ENCODE measurements at places on chromosomes 7 and 10. TPM values are rescaled to one million over a fixed set of nuclear protein-coding genes. Genes with fewer than 3 reads are reported as not detected.

Gene TDRD1
- total RNA-seq: 0.52 TPM

Gene HMX2
- total RNA-seq: 0.05 TPM

DNA sequence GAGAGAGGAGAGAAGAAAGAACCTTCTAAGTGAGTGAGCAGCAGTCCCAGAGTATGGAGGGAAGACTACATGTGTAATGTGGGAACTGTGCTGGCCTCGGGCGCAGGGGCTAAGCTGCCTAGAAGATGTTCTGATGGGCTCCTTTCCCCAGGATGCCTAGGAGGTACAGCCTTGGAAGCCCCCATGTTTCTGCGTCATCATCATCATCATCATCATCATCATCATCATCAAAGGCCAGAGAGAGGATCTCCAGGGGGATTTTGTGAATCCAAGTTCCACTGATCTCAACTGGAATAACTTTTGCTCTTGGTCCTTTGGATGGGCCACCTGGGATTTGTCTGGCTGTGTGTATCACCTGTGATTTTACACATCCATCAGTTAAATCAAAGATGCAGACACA lies 86.0 kb downstream of the BUB3 start:
- no peak overlapping the region for H3K4me3 ChIP-seq
- no peak overlapping the region for H3K27ac ChIP-seq
- peaks cover 8% of the 10 kb centered on the region for H3K4me1 ChIP-seq
- no peak for DNase-seq
- H3K27me3 ChIP-seq: no peaks in the 10 kb centered on the region
- no peaks in the 10 kb centered on the region for H3K36me3 ChIP-seq

- no peak overlapping the region for H3K4me3 ChIP-seq
- no peaks in the 10 kb centered on the region for H3K27me3 ChIP-seq
- no peak for DNase-seq
- H3K36me3 ChIP-seq: peaks cover 13% of the 10 kb centered on the region
- H3K4me1 ChIP-seq: no peaks in the 10 kb centered on the region
Measured at GRCh38 chr7:27774717-27775328, 34.9 kb downstream of the TAX1BP1 start.

Gene FGL2
- total RNA-seq: 46.0 TPM

GRCh38 chr7:39741942-39742623 lies 118.7 kb downstream of the RALA start:
- no peak overlapping the region for H3K4me3 ChIP-seq
- H3K4me1 ChIP-seq: peaks cover under 1% of the 10 kb centered on the region
- peaks cover 2% of the 10 kb centered on the region for H3K36me3 ChIP-seq
- no peaks in the 10 kb centered on the region for H3K27me3 ChIP-seq
- DNase-seq: peak; percentile 38
- H3K27ac ChIP-seq: no peak overlapping the region

DNA sequence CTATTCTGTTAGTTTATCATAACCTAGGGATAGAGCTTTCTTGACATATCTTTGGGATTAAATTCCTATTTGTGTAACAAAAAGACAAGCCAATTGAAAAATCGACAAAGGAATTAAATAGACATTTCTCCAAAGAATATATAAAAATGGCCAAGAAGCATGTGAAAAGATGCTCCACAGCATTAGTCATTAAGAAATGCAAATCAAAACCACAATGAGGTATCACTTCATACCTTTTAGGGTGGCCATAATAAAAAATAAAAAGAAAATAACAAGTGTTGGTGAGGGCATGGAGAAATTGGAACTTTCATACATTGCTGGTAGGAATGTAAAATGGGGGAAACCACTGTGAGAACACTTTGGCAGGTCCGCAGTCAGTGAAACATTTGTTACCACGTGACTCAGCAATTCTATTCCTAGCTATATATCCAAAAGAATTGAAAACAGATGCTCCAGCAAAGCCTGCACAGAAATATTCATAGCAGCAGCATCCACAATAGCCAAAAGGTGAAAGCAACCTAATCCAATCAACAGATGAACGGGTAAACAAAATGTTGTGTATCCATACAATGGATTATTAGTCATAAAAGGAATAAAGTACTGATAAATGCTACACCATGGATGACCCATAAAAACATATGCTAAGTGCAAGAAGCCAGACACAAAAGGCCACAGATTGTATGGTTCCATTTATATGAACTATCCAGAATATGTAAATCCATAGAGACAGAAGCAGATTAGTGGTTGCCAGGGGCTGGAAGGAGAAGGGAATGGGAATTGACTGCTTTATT lies 20.5 kb downstream of the SPAG6 start:
- DNase-seq: no peak
- H3K27me3 ChIP-seq: no peaks in the 10 kb centered on the region
- H3K27ac ChIP-seq: no peak overlapping the region

DNA sequence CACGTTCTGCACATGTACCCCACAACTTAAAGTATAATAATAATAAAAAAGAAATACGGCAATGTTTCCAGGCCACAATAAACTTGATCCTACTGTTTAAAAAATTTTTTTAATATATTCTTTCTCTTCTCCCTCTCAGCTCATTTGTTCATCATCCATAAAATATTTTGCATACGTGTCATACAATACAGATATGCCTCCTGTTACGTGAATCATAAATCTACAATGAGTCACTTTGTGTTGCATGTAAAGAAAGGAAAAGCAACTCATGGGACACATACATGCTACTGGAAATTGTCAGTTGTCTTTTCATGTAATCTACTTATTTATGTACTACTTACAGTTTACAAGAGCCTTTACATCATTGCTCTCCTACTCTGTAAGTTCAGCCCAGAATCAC lies 1.1 kb upstream of the TECTB start:
- H3K27me3 ChIP-seq: no peaks in the 10 kb centered on the region
- H3K36me3 ChIP-seq: no peaks in the 10 kb centered on the region
- no peak overlapping the region for H3K4me3 ChIP-seq
- no peaks in the 10 kb centered on the region for H3K4me1 ChIP-seq
- no peak overlapping the region for H3K27ac ChIP-seq

Gene ANXA8
- total RNA-seq: 6.9 TPM

GRCh38 chr7:105185290-105186010 lies 171.4 kb downstream of the KMT2E start:
- no peaks in the 10 kb centered on the region for H3K27me3 ChIP-seq
- no peak for DNase-seq
- H3K36me3 ChIP-seq: no peaks in the 10 kb centered on the region
- no peak overlapping the region for H3K27ac ChIP-seq
- H3K4me3 ChIP-seq: no peak overlapping the region

- H3K4me1 ChIP-seq: no peaks in the 10 kb centered on the region
- H3K36me3 ChIP-seq: no peaks in the 10 kb centered on the region
- no peak overlapping the region for H3K4me3 ChIP-seq
- H3K27me3 ChIP-seq: no peaks in the 10 kb centered on the region
- no peak overlapping the region for H3K27ac ChIP-seq
- DNase-seq: no peak
Measured at GRCh38 chr10:26112532-26112931, 104.0 kb upstream of the GAD2 start.

DNA sequence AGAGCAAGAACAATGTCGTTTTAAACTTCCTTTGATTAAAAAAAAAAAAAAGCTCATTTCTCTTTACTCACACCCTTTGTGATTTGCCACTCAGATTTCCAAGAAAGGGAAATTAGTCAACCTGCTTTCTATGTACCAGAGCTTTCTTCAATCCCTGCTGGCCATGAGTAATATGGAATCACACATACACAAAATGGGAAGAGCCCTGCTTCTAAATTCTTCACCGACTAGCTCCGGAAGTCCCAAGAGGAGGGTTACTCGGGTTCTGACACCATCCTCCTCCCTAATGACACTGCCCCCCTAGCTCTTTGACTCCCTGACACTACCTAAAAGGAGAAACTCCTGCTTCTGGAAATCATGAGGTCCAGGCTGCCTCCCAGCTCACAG lies 81.8 kb upstream of the SFMBT2 start:
- no peak overlapping the region for H3K27ac ChIP-seq
- H3K4me1 ChIP-seq: peaks cover 44% of the 10 kb centered on the region
- no peaks in the 10 kb centered on the region for H3K36me3 ChIP-seq
- no peaks in the 10 kb centered on the region for H3K27me3 ChIP-seq
- DNase-seq: no peak
- H3K4me3 ChIP-seq: no peak overlapping the region

DNA sequence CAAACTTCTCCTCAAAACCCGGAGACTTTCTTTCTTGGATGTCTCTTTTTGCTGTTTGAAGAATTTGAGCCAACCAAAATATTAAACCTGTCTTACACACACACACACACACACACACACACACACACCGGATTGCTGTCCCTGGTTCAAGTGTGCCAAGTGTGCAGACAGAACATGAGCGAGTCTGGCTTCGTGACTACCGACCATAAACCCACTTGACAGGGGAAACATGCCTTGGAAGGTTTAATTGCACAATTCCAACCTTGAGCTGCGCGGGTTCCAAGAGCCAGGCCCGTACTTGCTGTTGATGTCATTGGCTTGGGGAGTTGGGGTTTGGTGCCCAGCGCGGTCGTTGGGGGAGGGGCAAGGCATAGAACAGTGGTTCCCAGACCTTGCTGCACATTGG lies 1.7 kb downstream of the EGFR start:
- H3K27me3 ChIP-seq: peaks cover 53% of the 10 kb centered on the region
- H3K36me3 ChIP-seq: no peaks in the 10 kb centered on the region
- H3K4me1 ChIP-seq: no peaks in the 10 kb centered on the region
- peak overlapping the region; percentile 20 for H3K4me3 ChIP-seq

Gene EPO
- 0.09 TPM for total RNA-seq

DNA sequence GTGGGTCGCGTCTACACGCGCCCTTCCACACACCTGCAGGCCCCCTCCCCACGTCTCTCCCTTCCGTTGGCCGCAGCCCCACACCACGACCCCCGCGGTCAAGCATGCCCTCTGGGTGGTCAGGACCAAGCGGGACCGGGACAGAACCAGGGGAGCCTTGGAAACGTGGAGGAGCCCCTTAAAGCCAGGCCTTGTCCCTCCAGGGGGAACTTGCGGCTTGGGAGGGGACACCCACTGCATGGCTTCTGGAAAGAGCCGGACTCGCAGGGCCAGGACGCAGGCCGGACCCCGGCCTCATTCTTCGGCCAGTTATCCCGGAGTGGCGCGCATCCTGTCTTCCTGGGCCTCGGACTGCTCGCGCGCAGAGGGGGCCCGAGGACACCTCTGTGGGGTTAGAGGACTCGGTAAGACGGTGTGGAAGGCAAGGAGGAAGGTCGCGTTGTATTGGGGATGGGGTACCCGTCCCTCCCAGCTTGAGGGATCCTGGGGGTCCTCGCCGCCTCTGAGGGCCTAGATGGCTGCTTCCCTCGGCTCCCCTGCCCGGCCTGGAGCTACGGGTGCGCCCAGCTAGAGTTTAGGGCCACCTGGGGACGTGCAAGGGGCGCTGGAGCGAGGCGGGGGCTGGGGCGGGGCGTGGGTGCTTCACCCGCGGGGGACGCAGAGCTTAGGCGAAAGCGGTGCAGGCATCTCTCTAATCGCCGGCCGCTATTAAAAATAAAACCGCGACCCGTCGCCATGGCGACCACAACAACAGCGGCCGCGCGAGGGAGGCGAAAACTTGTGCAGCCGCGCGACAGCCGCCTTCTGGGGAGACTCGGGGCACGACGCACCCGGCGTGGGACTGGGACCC lies 1.8 kb upstream of the PDGFA start:
- H3K36me3 ChIP-seq: no peaks in the 10 kb centered on the region
- no peak overlapping the region for H3K27ac ChIP-seq
- H3K27me3 ChIP-seq: peaks cover 94% of the 10 kb centered on the region
- peaks cover 6% of the 10 kb centered on the region for H3K4me1 ChIP-seq
- DNase-seq: no peak
- H3K4me3 ChIP-seq: no peak overlapping the region

GRCh38 chr10:106078895-106079576 lies 1085.5 kb downstream of the SORCS1 start:
- no peak for DNase-seq
- no peak overlapping the region for H3K27ac ChIP-seq
- H3K36me3 ChIP-seq: no peaks in the 10 kb centered on the region
- H3K27me3 ChIP-seq: no peaks in the 10 kb centered on the region
- no peaks in the 10 kb centered on the region for H3K4me1 ChIP-seq

Gene HNRNPH3
- 22.9 TPM for total RNA-seq

DNA sequence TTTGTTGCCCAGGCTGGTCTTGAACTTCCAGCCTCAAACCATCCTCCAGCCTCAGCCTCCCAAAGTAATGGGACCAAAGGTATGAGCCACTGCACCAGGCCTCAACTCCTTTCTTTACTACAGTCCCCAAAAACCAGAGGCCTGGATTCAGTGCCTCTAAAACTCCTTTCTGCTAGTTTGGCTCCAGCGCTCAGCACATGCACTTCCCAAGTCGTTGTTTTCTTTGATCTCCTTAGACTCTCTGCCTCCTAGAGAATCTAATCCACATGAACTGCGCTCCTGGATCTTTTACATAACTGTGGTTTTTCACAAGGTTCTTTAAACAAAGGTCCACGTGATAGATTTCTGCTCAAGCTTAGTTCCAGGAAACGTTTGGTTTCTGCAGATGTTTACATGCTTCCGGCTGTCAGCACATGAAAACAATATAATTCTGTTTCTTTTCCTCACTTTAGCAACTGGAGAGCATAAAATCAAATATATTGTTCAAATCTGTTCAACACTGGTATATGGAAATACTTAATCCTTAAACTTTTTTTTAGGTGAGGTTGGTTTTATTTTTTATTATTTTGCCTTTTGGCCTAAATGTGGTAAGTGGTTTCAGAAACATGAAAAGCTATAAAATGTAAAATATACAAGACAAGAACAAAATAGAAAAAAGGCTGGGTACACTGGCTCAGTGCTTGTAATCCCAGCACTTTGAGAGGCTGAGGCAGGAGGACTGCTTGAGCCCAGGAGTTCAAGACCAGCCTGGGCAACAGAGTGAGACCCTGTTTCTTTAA lies 270.5 kb upstream of the MKLN1 start:
- H3K4me3 ChIP-seq: no peak overlapping the region
- peak overlapping the region; percentile 97 for H3K27ac ChIP-seq
- H3K36me3 ChIP-seq: no peaks in the 10 kb centered on the region
- no peaks in the 10 kb centered on the region for H3K27me3 ChIP-seq
- peak; percentile 55 for DNase-seq
- H3K4me1 ChIP-seq: peaks cover 7% of the 10 kb centered on the region

DNA sequence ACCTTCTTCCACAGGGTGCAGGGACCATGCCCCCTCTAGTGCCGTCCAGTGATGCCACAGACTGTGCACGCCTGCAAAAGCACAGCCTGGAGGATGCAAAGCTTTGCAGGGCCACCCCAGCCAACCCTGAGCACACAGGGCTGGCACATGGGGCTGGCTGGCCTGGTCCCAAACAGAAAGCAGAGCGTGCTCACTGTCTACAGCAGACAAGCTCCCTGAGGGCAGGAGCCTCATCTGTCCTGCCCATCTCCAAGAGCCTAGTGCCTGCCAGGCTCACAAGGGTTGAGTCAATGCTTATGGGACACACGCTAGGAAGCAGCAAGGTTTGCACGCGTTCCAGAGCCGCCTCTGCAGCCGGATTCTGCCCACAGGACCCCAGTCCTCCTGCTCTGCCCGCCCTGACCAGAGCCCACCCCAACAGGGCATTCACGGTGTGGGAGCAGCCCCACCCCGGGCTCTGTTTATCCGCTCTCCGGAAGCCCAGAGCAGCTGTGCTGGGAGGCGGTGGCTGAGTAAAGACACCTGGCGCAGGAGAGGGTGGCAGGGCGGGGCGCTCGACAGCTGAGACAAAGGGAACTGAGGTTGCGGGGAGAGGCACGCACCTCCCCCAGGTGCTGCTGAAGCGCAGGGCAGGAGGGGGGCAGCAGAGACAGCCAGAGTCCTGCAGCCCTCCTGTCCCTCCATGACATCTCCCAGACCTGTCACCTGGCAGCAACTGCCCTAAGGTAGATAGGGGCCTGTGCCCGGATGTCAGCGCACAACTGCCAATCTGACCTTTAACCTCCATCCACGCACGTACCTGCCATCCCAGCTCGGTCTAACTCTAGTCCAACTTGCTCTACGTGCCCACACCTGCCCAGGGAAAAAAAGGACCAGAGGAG lies 4.3 kb downstream of the KCNH2 start:
- DNase-seq: peak; percentile 59
- H3K36me3 ChIP-seq: no peaks in the 10 kb centered on the region
- peaks cover 35% of the 10 kb centered on the region for H3K4me1 ChIP-seq
- H3K4me3 ChIP-seq: peak overlapping the region; percentile 61

Gene RBP4
- 0.19 TPM for total RNA-seq

Measured in thymus (tissue), 14 donors.